ENCODE measurements at places on chromosomes 7 and 10.
A peak's percentile ranks its signal among the peaks of the same experiment; 100 is the strongest.

GRCh38 chr7:57867884-57868701, 418.1 kb downstream of the ZNF716 start:
- DNase-seq: no peak

- no peak for DNase-seq
These were observed 41.0 kb upstream of the WASL start for GRCh38 chr7:123789817-123790216.

DNA sequence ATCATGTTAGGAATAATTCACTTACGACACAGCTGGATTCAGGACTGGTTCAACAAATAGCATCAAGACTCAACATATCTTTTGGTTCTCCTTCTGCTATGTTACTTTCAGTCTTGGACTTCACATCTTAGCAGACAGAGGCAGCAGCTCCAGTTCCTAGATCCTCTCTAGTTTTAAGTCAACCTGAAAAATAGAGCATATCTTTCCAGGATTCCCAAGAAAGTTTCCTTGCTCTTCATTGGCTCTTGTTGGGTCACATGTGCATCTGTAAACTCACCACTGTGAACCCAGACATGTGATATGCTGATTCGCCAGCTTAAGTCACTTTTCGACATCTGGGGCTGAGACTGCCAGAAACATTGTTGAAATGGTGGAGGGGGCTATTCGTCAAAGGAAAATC, 210.1 kb upstream of the KMT2E start:
- DNase-seq: no peak

GRCh38 chr10:113704637-113705343, 25.1 kb downstream of the CASP7 start:
- DNase-seq: no peak

GRCh38 chr10:66925896-66926715, at the start of gene LRRTM3:
LRRTM3 (plus strand) TSS chr10:66926036.
- DNase-seq: peak; percentile 38

- no peak for DNase-seq
These were observed 48.5 kb upstream of the LMTK2 start for GRCh38 chr7:98058186-98058585.

- DNase-seq: no peak
These were observed 40.3 kb downstream of the FAM53B start for GRCh38 chr10:124703778-124704427.

GRCh38 chr7:99679032-99679399, 780 bp downstream of the CYP3A5 start:
- peak; percentile 16 for DNase-seq

Measured in HFF-Myc (cell line).